ENCODE measurements at places on chromosomes 12 and 14. TPM values are rescaled to one million over a fixed set of nuclear protein-coding genes. Genes with fewer than 3 reads are reported as not detected.
A peak's percentile ranks its signal among the peaks of the same experiment; 100 is the strongest.

GRCh38 chr12:113420996-113421595 lies 1.1 kb upstream of the SDSL start:
- no peak overlapping the region for H3K27ac ChIP-seq
- no peaks in the 10 kb centered on the region for H3K36me3 ChIP-seq
- H3K4me3 ChIP-seq = no peak overlapping the region
- DNase-seq = no peak

- H3K36me3 ChIP-seq = peaks cover 6% of the 10 kb centered on the region
- H3K4me3 ChIP-seq = no peak overlapping the region
These were observed 72.4 kb downstream of the HECTD4 start for GRCh38 chr12:112309797-112310196.

GRCh38 chr12:93855261-93855660 lies 178.1 kb downstream of the CRADD start:
- no peaks in the 10 kb centered on the region for H3K36me3 ChIP-seq
- no peak overlapping the region for H3K27ac ChIP-seq
- H3K4me3 ChIP-seq = no peak overlapping the region
- peaks cover 27% of the 10 kb centered on the region for H3K4me1 ChIP-seq
- H3K27me3 ChIP-seq = peaks cover 2% of the 10 kb centered on the region

- no peaks in the 10 kb centered on the region for H3K36me3 ChIP-seq
- H3K4me3 ChIP-seq = no peak overlapping the region
- H3K4me1 ChIP-seq = peaks cover 8% of the 10 kb centered on the region
- no peak overlapping the region for H3K27ac ChIP-seq
These were observed 5.3 kb downstream of the RAD52 start for GRCh38 chr12:944211-944610.

DNA sequence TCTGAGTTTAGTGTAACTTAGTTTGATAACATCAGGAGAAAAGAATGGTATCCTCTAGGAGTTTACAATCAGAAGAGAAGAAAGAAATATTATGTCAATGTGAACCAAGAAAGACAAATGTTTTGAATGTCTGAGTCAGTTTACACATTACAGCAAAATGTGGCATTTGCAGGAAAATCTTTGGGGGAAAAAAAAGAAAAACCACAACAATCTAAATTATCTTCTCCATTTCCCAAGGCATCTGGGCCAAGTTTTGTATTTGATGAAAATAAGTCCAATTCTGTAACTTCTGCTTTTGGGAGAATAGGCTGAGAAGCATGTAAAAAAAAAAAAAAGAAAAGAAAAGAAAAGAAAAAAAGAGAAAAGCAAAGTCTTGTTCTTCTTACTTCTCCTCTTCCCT lies 58.8 kb upstream of the FLRT2 start:
- no peak for DNase-seq
- peaks cover 6% of the 10 kb centered on the region for H3K4me1 ChIP-seq
- H3K27me3 ChIP-seq = peaks cover 2% of the 10 kb centered on the region
- no peaks in the 10 kb centered on the region for H3K36me3 ChIP-seq

DNA sequence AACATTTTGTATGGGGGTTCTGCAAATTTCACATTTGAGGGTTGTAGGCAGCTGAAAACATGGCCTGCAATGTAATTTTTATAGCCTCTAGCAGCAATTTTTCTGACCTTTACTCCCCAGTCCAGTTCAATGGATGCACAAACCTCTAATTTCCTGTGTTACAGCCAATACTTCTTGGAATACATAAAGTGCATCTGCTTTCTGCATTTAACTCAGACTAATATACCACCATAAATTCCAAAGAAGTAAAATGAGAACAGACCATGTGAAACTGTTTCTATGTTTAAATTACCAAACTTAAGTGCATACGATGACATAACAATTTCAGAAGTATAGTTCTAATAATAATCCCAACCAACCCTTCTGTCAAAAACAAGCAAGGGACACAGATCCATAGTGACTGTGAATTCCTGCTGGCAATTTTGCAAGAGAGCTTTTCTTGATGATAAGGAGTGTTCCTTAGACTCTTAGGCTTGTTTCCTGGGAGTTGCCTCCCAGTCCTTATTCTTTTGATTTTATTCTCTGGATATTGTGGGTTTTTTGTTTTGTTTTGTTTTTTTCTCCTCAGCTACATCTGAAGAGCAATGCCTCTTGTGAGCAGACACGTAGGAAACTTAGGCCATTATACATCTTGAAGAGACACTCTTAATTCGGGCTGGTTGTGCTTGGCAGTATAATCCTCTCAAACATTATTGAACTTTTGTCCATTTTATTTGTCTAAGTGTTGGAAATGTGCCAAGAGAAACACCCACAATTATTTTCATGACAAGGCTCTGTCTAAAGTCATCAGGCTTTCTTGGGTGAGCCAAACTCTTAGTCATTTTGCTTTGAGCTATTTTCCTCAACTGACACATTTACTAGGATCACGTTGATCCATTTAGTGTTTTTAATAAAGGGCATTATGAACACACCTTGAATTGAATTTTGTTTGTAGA lies 51.3 kb upstream of the RERGL start:
- no peak overlapping the region for H3K4me3 ChIP-seq
- H3K36me3 ChIP-seq = no peaks in the 10 kb centered on the region
- H3K27me3 ChIP-seq = no peaks in the 10 kb centered on the region
- no peak overlapping the region for H3K27ac ChIP-seq
- H3K4me1 ChIP-seq = no peaks in the 10 kb centered on the region

DNA sequence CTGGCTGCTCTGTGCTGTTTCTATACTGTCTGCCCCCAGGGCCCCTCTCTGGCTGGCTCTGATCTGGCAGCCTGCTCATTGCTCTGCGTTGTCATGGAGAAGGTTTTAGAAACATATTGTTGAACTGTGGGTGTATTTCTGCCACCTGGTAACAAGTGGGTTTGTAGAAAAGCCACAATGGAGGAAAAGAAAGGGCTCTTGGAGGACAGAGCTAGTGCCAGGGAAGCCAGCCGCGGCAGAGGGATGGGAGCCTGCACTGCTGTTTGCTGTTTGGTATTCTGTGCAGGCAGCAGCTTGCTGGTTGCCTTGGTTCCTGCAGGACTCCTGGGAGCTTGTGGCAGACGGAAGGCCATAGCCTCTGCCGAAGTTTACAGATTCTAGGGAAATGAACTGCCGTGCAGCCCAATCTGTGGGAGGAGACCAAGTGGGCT lies 15.1 kb downstream of the CCDC177 start:
- peaks cover 21% of the 10 kb centered on the region for H3K4me1 ChIP-seq
- H3K27me3 ChIP-seq = peaks cover 3% of the 10 kb centered on the region
- H3K4me3 ChIP-seq = peak overlapping the region; percentile 76
- peak overlapping the region; percentile 98 for H3K27ac ChIP-seq

GRCh38 chr14:53226553-53226952 lies 73.4 kb upstream of the DDHD1 start:
- H3K36me3 ChIP-seq = no peaks in the 10 kb centered on the region
- DNase-seq = no peak
- H3K27ac ChIP-seq = no peak overlapping the region
- no peaks in the 10 kb centered on the region for H3K4me1 ChIP-seq

GRCh38 chr14:92686411-92686899 lies 62.0 kb downstream of the LGMN start:
- H3K4me3 ChIP-seq = no peak overlapping the region
- H3K27ac ChIP-seq = no peak overlapping the region
- no peaks in the 10 kb centered on the region for H3K4me1 ChIP-seq
- no peaks in the 10 kb centered on the region for H3K27me3 ChIP-seq

DNA sequence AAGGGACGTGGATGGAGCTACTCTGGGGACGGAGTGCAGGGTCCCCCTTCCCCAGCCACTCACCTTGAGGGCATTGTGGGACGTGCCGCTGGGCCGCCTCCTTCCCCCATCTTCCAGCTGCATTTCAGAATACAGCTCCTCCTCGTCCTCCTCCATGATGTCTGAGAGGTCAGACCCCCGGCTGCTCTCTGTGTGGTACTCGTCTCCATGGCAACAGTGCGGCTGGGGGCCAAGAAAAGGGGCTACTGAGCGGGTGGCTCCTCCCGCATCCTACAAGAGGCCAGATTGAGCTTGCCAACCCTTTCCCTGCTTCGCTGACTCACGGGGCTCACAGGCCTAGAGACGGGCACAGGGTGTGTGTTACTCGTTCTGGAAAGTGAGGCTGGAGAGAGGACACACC lies 90.4 kb downstream of the PIWIL1 start:
- peaks cover 3% of the 10 kb centered on the region for H3K27me3 ChIP-seq
- peaks cover 11% of the 10 kb centered on the region for H3K36me3 ChIP-seq
- peaks cover 3% of the 10 kb centered on the region for H3K4me1 ChIP-seq
- H3K27ac ChIP-seq = no peak overlapping the region
- no peak for DNase-seq

DNA sequence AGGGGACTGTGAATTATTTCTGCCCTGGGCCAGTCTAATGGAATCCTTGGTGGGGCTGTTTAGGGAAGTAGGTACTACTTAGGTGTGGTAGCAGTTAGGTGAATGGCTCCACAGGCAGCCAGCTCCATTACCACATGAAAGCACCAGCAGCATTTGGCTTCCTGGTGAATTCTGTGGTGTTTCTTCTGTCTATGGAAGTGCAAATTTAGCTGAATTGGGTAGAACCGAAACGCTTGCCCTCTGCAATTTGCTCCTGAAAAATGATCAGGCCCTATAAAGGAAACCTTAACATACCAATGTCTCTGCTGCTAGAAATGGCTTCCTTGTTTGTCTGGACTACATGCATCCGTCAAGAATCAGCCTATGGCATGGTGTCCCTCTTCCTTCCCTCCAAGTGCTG lies 16.4 kb downstream of the FLRT2 start:
- H3K36me3 ChIP-seq = no peaks in the 10 kb centered on the region
- no peak for DNase-seq
- peak overlapping the region; percentile 53 for H3K27ac ChIP-seq
- H3K4me3 ChIP-seq = peak overlapping the region; percentile 57
- no peaks in the 10 kb centered on the region for H3K27me3 ChIP-seq

DNA sequence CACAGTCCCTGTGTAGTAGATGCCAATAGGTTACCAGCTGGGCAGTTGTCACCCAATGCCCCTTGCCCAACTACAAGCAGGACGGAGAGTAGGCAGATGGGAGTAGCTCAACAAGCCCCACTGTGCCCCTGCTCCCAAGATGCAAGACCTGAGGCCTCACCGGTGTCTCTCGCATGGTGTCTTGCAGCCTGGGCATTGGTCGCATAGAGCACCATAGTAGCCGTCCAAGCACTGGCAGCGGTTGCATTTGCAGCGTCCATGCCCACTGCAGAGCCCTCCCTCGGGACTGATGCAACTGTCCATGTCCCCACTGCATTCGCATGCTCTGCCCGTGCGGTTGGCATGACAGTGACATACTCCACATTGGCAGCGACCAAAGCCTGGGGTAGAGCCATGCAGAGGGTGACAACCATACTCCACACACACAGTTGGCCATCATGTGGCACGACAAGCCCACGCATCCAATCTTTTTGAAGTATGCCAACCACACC lies 11.9 kb upstream of the CSAD start:
- no peaks in the 10 kb centered on the region for H3K36me3 ChIP-seq
- no peak for DNase-seq
- H3K27ac ChIP-seq = no peak overlapping the region
- no peak overlapping the region for H3K4me3 ChIP-seq

GRCh38 chr14:22391908-22392565 lies 197.0 kb downstream of the DAD1 start:
- H3K27ac ChIP-seq = no peak overlapping the region
- H3K4me1 ChIP-seq = peaks cover 6% of the 10 kb centered on the region
- DNase-seq = peak; percentile 66
- H3K27me3 ChIP-seq = no peaks in the 10 kb centered on the region

DNA sequence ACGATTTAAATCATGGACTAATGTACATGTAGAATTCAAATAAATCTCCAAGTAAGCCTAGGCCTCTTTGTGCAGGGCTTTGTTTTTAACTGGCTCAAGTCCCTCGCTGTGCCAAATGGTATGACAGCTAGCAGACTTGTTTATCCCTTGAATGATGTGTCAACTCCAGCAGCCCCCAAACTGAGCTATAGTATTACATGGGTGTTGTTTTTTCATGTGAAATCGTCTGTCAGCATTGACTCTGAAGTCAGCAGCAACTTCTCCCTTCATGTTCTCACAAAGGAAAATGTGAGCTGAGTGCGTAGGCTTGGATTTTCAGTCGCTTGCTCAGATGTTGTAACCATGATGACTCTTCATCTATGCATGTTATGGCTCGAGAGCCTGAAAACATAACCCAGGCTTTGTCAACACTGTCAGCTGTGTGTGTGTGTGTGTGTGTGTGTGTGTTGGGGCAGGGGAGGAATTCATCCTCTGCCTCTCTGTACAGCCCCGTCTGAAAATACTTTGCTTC lies 73.3 kb downstream of the PTHLH start:
- no peak overlapping the region for H3K27ac ChIP-seq
- no peak for DNase-seq
- H3K4me1 ChIP-seq = no peaks in the 10 kb centered on the region
- H3K4me3 ChIP-seq = no peak overlapping the region
- H3K27me3 ChIP-seq = no peaks in the 10 kb centered on the region

DNA sequence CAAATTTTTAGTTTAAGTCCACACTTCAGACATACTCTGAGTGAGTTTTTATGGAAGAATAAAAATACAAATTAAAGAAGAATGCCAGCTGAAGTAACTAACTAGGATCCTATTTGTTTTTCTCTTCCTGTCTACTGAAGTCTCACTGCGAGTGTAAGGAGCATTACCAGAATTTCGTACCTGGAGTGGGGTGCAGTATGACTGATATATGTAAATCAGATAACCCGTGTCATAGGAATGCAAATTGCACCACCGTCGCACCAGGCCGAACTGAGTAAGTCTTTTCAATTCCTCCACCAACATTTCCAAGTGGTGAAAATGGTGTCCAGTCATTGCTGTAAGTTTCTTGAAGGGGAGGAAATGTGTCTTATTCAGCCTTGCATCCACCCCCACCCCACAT lies 52.9 kb downstream of the STAB2 start:
- H3K36me3 ChIP-seq = no peaks in the 10 kb centered on the region
- H3K27me3 ChIP-seq = no peaks in the 10 kb centered on the region
- H3K27ac ChIP-seq = no peak overlapping the region
- no peaks in the 10 kb centered on the region for H3K4me1 ChIP-seq
- no peak overlapping the region for H3K4me3 ChIP-seq

GRCh38 chr14:42909659-42910058 lies 1303.0 kb downstream of the LRFN5 start:
- H3K4me1 ChIP-seq = no peaks in the 10 kb centered on the region
- H3K27me3 ChIP-seq = no peaks in the 10 kb centered on the region
- no peak overlapping the region for H3K4me3 ChIP-seq
- peaks cover 8% of the 10 kb centered on the region for H3K36me3 ChIP-seq
- DNase-seq = no peak
- H3K27ac ChIP-seq = no peak overlapping the region

DNA sequence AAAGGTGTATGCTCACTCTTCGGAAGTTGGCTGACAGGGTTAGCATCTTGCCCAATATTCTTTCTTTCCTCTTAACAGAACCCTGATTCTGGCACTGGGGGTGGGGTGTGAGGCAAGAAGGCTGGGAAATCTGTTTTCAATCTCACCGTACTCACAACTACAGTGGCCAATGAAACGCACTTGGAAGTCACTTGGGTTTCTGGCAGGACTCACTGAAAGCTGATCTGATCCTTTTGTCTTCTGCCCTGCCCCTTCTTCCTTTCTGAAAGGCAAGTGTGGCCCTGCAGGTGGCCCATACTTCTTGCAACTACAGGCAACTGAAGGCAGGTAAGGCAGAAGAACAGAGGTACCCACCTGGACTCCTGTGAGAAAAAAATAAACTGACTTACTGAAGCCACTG lies 106.9 kb downstream of the STXBP6 start:
- no peak overlapping the region for H3K4me3 ChIP-seq
- no peak overlapping the region for H3K27ac ChIP-seq
- DNase-seq = no peak
- no peaks in the 10 kb centered on the region for H3K36me3 ChIP-seq

The SNW1 gene
- total RNA-seq = 71.8 TPM

The HELB gene
- total RNA-seq = 8.9 TPM

The GLT1D1 gene
- total RNA-seq = 4.4 TPM

Measured in glutamatergic neuron (in vitro differentiated cells).